ENCODE measurements at places on chromosomes 16 and 17. TPM values are rescaled to one million over a fixed set of nuclear protein-coding genes. Genes with fewer than 3 reads are reported as not detected.
A peak's percentile ranks its signal among the peaks of the same experiment; 100 is the strongest.

- no peaks in the 10 kb centered on the region for H3K4me1 ChIP-seq
- H3K4me3 ChIP-seq, result no peak overlapping the region
- DNase-seq, result no peak
- H3K27me3 ChIP-seq, result peaks cover 27% of the 10 kb centered on the region
- no peak overlapping the region for H3K27ac ChIP-seq
- no peaks in the 10 kb centered on the region for H3K36me3 ChIP-seq
Measured at GRCh38 chr17:16945136-16945482, 26.8 kb downstream of the TNFRSF13B start.

DNA sequence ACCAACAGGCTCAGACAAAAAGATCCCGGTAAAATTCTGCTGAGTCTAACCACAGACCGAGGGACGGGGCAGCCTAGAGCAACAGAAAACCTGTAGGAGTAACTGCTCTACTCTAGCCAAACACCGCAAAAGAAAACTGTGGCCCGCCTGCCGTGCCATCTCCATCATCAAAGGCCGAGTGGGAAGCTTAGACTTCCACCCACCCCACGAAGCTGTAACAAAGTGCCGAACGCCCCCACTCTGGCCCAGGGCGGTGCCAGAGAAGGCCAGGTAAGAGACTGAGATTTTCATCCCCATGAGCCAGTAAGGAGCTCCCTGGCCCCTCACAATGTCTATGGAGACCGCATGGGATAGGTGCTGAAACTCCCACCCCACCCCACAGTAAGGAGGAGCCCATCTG is 231.9 kb upstream of the COX10 start:
- no peak overlapping the region for H3K27ac ChIP-seq
- no peak for DNase-seq
- H3K27me3 ChIP-seq, result no peaks in the 10 kb centered on the region
- no peak overlapping the region for H3K4me3 ChIP-seq
- H3K4me1 ChIP-seq, result no peaks in the 10 kb centered on the region

DNA sequence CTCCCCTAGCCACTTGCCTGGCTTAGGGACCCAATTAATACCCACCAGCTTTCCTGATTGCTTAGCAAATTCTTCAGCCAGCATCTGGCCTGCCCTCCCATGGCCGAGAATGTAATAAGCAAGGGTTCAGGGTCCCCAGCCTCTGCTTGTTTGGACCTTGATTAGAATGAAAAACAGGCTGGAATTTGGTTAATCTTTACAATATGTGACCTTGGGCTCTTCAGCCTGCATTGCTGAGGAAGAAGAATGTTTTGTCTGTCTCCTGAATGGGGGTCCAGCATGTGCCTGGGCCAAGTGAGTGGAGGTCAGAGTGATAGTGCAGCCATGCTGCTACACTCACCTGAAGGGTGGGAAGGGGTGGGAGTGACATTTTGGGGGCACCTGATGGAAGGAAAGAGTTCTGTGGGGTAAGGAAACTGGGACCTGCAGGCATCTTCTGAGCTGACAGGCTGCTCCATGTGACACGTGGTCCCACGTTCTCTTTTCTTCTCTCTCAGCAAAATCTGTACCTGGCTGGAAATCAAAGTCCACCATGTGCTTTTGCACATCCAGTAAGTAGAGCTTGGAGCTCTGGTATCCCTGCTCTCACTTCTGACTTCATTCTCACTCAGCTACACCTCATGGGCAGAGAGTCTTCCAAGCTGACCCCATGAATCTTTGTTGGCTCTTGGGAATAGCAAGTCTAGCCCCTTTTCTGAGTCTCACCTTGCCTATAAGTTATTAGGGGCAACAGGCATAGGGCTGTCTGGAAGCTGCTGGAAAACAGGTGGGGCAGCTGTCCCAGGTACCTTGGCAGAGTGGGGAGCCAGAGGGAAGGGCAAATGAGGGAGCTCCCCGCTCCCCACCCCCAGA is 5.3 kb downstream of the TMEM106A start:
- H3K4me3 ChIP-seq, result no peak overlapping the region
- no peaks in the 10 kb centered on the region for H3K27me3 ChIP-seq
- H3K36me3 ChIP-seq, result peaks cover 7% of the 10 kb centered on the region

Gene ABCC12
- not detected for total RNA-seq

DNA sequence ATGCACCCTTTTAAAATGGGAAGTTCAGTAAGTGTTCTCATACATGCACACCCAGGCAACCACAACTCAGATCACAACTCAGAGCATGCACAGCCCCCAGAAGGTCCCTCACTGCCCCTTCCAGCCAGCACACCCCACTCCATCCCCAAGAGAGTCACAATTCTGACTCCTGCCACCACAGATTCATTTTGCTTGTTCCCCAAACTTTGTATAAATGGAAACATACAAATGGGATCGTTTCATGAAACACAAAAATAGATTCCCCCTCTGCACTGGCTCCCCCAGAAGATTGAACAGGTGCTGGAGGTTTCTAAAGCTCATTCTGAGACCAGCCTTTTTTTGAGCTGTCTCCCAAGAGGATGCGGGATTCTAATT is 3.3 kb upstream of the TNFRSF13B start:
- no peaks in the 10 kb centered on the region for H3K27me3 ChIP-seq
- no peaks in the 10 kb centered on the region for H3K36me3 ChIP-seq
- H3K4me3 ChIP-seq, result no peak overlapping the region
- DNase-seq, result no peak

DNA sequence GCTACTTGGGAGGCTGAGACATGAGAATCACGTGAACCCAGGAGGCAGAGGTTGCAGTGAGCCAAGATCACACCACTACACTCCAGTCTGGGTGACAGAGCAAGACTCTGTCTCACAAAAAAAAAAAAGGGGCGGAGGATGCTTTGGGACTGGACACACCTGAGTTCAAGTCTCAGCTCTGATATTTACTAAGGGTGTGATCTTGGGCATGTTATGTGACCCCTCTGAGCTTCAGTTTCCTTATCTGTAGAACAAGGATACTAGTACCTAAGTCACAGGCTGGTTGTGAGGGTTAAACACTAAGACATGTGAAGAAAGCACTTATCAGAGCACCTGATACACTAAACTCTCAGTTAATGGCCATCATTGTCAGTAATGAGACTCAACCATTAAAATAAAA is 25.9 kb downstream of the HOXB1 start:
- H3K27ac ChIP-seq, result no peak overlapping the region
- H3K27me3 ChIP-seq, result no peaks in the 10 kb centered on the region
- peaks cover 19% of the 10 kb centered on the region for H3K4me1 ChIP-seq
- no peak overlapping the region for H3K4me3 ChIP-seq
- H3K36me3 ChIP-seq, result no peaks in the 10 kb centered on the region

- no peaks in the 10 kb centered on the region for H3K27me3 ChIP-seq
- DNase-seq, result no peak
- no peaks in the 10 kb centered on the region for H3K4me1 ChIP-seq
- no peaks in the 10 kb centered on the region for H3K36me3 ChIP-seq
- H3K4me3 ChIP-seq, result no peak overlapping the region
- H3K27ac ChIP-seq, result no peak overlapping the region
Measured at GRCh38 chr17:73400915-73401545, 89.2 kb upstream of the CDC42EP4 start.

- no peak for DNase-seq
- peaks cover 49% of the 10 kb centered on the region for H3K36me3 ChIP-seq
- no peak overlapping the region for H3K4me3 ChIP-seq
- no peak overlapping the region for H3K27ac ChIP-seq
- no peaks in the 10 kb centered on the region for H3K27me3 ChIP-seq
- peaks cover 14% of the 10 kb centered on the region for H3K4me1 ChIP-seq
Measured at GRCh38 chr17:19935169-19935568, 42.5 kb downstream of the AKAP10 start.

Gene PALB2
- 21.6 TPM for total RNA-seq

- H3K27me3 ChIP-seq, result no peaks in the 10 kb centered on the region
- DNase-seq, result no peak
- H3K4me3 ChIP-seq, result peak overlapping the region; percentile 75
- peaks cover 45% of the 10 kb centered on the region for H3K4me1 ChIP-seq
Measured at GRCh38 chr16:1963806-1964505, 670 bp downstream of the RPS2 start.

GRCh38 chr16:50594308-50595260 is 46.4 kb downstream of the NKD1 start:
- DNase-seq, result no peak
- H3K4me1 ChIP-seq, result peaks cover 7% of the 10 kb centered on the region
- H3K27ac ChIP-seq, result no peak overlapping the region
- H3K4me3 ChIP-seq, result no peak overlapping the region
- H3K27me3 ChIP-seq, result no peaks in the 10 kb centered on the region

GRCh38 chr16:2486645-2487516 is 12.0 kb downstream of the TBC1D24 start:
- no peak overlapping the region for H3K27ac ChIP-seq
- no peak overlapping the region for H3K4me3 ChIP-seq
- no peaks in the 10 kb centered on the region for H3K27me3 ChIP-seq
- H3K4me1 ChIP-seq, result peaks cover 24% of the 10 kb centered on the region
- peaks cover 25% of the 10 kb centered on the region for H3K36me3 ChIP-seq
- peak; percentile 82 for DNase-seq

GRCh38 chr17:63817736-63818385 is 9.4 kb upstream of the PSMC5 start:
- H3K27me3 ChIP-seq, result no peaks in the 10 kb centered on the region
- peaks cover 100% of the 10 kb centered on the region for H3K36me3 ChIP-seq
- DNase-seq, result no peak
- H3K4me1 ChIP-seq, result peaks cover 14% of the 10 kb centered on the region
- no peak overlapping the region for H3K4me3 ChIP-seq

DNA sequence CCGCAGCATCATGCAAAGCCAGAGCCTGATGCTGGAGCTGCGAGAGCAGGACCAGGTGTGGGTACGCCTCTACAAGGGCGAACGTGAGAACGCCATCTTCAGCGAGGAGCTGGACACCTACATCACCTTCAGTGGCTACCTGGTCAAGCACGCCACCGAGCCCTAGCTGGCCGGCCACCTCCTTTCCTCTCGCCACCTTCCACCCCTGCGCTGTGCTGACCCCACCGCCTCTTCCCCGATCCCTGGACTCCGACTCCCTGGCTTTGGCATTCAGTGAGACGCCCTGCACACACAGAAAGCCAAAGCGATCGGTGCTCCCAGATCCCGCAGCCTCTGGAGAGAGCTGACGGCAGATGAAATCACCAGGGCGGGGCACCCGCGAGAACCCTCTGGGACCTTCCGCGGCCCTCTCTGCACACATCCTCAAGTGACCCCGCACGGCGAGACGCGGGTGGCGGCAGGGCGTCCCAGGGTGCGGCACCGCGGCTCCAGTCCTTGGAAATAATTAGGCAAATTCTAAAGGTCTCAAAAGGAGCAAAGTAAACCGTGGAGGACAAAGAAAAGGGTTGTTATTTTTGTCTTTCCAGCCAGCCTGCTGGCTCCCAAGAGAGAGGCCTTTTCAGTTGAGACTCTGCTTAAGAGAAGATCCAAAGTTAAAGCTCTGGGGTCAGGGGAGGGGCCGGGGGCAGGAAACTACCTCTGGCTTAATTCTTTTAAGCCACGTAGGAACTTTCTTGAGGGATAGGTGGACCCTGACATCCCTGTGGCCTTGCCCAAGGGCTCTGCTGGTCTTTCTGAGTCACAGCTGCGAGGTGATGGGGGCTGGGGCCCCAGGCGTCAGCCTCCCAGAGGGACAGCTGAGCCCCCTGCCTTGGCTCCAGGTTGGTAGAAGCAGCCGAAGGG is 24.2 kb downstream of the C1QTNF1 start:
- no peaks in the 10 kb centered on the region for H3K36me3 ChIP-seq
- H3K27me3 ChIP-seq, result no peaks in the 10 kb centered on the region
- no peak overlapping the region for H3K27ac ChIP-seq
- no peak overlapping the region for H3K4me3 ChIP-seq

DNA sequence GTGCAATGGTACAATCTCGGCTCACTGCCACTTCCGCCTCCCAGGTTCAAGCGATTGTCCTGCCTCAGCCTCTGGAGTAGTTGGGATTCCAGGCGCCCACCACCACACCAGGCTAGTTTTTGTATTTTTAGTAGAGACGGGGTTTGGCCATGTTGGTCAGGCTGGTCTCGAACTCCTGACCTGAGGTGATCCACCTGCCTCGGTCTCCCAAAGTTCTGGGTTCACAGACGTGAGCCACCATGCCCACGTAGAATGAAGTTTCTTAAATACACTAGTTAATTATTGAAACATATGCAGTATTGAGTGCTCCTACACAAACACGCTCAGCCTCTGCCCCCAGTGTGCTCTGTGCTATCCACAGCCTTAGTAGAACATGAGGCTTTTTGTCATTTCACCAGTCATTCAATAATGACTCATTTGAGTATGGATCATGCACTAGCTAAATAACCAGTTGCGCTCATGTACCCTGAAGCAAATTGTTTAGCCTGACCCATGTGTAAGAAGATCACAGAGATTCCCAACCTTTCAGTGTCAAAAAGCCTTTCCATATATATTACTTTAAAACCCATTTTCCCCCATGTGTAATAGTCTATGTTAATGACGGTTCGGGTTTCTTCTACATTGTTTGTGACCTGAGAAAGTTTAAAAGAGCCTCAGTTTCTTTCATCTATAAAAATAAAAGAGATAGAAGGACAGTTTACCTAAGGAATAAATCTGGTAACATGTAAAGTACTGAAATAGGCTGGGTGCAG is 49.7 kb downstream of the TUBD1 start:
- peaks cover 26% of the 10 kb centered on the region for H3K36me3 ChIP-seq
- no peaks in the 10 kb centered on the region for H3K27me3 ChIP-seq
- H3K4me3 ChIP-seq, result peak overlapping the region; percentile 78

GRCh38 chr17:64061178-64061898 is 40.9 kb upstream of the ICAM2 start:
- H3K36me3 ChIP-seq, result peaks cover 90% of the 10 kb centered on the region
- DNase-seq, result no peak
- H3K4me1 ChIP-seq, result no peaks in the 10 kb centered on the region
- H3K27me3 ChIP-seq, result no peaks in the 10 kb centered on the region
- peak overlapping the region; percentile 14 for H3K27ac ChIP-seq

- H3K27me3 ChIP-seq, result no peaks in the 10 kb centered on the region
- H3K36me3 ChIP-seq, result peaks cover 78% of the 10 kb centered on the region
- no peak for DNase-seq
- H3K27ac ChIP-seq, result no peak overlapping the region
- no peaks in the 10 kb centered on the region for H3K4me1 ChIP-seq
Measured at GRCh38 chr17:1896243-1897104, 66.7 kb downstream of the RPA1 start.

DNA sequence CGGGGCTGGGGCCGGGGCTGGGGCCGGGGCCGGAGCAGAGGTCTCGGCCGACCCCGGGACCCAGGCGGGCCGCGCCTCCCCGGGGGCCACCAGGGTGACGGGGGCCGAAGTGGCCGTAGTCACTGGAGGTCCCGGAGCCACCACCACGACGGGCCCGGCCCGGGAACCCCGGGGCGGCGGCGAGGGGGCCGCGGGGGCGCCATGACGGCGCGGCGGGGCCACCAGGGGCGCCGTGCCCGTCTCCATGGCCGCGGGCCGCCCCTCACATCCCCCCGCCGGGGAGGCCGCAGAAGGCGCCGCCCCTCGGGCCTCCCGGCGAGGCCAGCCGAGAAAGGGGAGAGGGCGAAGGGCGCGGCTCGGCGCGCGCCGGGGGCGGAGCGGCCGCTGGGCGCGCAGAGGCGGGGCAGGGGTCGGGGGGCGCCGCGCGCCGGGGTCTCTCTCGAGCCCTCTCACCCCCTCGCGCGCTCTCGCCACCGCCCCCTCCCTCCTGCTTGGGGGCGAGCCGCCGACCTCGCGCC is 297 bp downstream of the TBC1D10B start:
- H3K27ac ChIP-seq, result peak overlapping the region; percentile 87
- peak overlapping the region; percentile 98 for H3K4me3 ChIP-seq
- no peaks in the 10 kb centered on the region for H3K27me3 ChIP-seq
- peaks cover 34% of the 10 kb centered on the region for H3K4me1 ChIP-seq

All from stomach (tissue), 19 donors.